ENCODE measurements at places on chromosomes 2 and 18.

- DNase-seq: no peak
Observed at GRCh38 chr2:235911633-235912233, 256.5 kb downstream of the GBX2 start.

- no peak for DNase-seq
Observed at GRCh38 chr18:12990123-12990475, 1.1 kb upstream of the CEP192 start.

DNA sequence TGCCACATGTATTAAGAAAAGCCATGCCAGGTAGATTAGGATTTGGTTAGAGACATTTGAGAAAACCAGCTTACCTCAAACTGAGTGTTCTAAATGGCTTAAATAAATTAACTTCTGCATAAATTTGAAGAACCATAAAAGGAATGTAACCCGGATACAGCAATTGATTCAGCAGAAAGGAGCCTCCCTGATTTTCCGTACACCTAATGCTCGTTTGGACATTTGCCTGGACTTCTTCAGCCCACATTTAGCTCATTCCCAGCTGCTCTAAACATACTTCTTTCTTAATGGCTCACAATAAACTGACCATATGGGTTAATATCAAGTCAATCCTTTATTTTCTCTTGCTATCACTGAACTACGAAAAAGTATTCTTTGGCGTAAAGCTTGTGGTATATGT is 392.4 kb downstream of the ZNF516 start:
- DNase-seq: no peak

GRCh38 chr18:57149531-57149930 is 2.6 kb downstream of the BOD1L2 start:
- no peak for DNase-seq

- DNase-seq: no peak
Observed at GRCh38 chr2:202405798-202406197, 29.7 kb downstream of the BMPR2 start.

DNA sequence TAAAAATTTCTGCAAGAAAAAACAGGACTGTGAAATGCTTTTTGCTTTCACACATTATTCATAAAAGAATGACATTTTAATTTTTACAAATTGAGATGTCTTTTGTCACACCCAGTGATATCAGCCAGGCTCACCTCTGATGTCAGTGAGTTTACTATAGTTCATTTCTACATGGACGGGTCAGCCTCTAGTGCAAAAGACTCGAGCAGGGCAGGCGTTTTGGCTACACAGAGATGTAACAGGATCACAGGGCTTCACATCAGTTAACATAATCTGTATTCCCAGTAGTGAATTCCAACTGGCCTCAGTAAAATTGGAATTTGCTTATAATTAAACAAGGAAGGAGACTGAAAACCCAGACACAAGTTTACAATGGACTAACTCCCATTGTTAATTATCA is 275.6 kb upstream of the ZSWIM2 start:
- DNase-seq: no peak

- DNase-seq: no peak
Observed at GRCh38 chr2:20704886-20705285, 37.9 kb downstream of the GDF7 start.

- DNase-seq: no peak
Observed at GRCh38 chr2:71494523-71495155, 41.3 kb downstream of the DYSF start.

- DNase-seq: no peak
Observed at GRCh38 chr2:33011941-33012340, 65.2 kb downstream of the LTBP1 start.

- DNase-seq: no peak
Observed at GRCh38 chr18:32019251-32019948, 775 bp downstream of the RNF125 start.

DNA sequence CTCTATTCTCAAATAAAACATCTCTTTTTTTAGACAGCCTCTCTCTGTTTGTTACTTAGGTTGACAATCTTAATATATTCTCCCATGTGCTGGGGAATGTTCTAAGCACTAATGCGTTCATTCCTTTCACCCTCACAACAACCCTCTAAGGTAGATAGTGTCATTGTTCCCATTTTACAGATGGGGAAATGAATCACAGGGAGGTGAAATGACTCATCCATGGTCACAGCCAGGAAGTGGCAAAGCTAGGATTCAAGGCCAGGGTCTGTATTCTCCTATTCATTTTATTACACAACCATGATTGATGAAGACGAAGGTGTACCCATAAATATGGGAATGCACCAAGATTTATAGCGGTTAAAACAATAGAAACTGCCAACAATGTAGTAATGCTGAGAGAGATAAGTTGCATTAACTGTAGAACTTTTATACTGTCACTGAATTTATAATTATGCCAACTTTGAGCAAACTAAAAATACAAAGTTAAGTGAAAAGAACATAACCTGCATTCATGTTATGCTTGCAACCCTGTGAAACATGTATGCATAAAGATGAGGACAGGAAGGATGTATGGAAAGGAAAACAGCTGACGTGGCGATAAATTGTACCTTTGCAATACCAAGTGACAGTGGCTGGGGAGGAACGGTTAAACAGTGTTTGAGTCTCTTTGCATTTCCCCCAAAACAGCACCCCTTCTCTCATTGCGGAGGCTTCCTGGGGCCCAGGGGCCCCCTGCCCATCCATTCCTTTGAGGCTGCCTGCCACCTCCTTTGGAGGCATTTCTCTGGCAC is 257.7 kb upstream of the AGAP1 start:
- no peak for DNase-seq

GRCh38 chr2:217371781-217372213 is 511.9 kb upstream of the TNP1 start:
- DNase-seq: no peak

GRCh38 chr2:47334356-47335136 is 68.4 kb upstream of the MSH2 start:
- DNase-seq: no peak

DNA sequence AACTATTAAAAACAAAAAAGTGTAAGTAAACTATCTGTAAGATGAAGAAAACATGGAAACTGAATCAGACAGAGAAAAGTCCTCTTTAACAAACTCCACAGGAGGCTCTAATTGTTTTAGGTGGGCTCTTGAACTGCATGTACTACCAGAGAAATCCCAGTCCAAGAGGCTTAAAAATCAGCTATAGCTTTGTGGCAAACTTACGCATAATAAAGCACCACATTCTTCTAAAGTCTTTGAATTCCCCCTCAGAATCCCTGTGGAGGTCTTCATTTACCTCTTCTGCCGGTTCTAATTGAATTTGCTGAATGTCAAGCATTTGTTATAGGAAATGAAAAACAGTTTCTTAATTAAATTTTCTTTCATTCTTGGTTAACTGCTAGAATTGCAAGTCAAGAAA is 40.8 kb downstream of the CHN1 start:
- no peak for DNase-seq

DNA sequence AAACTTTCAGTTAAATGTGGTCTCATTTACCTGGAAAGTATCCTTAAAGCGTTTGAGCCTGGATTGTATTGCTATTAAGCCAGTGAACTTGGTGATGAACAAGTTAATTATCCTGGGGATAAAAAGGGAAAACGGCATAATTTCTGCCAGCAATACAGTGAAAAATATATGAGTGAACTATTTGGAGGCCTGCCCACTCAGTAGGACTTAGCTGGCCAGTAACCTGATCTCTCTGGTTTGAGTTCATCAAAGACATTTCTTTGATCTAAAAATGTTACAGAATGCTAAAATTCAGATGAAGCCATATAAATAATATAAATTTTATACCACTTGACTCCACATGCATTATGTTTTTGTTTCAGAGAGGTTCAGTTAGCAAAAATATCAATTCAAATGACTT is 241.1 kb upstream of the VWC2L start:
- DNase-seq: no peak

- DNase-seq: no peak
Observed at GRCh38 chr2:38450509-38450908, 73.4 kb upstream of the ATL2 start.

DNA sequence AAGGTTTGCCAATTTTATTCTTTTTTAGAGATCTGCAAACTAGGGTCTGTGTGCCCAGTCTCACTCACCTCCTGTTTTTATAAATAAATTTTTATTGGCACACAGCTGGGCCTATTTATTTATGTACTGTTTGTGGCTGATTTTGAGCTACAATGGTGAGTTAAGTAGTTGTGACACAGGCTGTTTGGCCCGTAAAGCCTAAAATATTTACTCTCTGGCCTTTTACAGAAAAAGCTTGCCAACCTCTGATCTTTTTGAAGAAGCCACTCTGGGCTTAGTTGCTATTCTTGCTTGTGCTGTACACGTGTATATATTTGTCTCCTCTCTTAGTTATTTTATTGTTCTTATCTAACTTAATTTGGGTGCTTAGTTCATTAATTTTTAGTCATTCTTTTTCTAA is 14.5 kb downstream of the NAB1 start:
- no peak for DNase-seq

DNA sequence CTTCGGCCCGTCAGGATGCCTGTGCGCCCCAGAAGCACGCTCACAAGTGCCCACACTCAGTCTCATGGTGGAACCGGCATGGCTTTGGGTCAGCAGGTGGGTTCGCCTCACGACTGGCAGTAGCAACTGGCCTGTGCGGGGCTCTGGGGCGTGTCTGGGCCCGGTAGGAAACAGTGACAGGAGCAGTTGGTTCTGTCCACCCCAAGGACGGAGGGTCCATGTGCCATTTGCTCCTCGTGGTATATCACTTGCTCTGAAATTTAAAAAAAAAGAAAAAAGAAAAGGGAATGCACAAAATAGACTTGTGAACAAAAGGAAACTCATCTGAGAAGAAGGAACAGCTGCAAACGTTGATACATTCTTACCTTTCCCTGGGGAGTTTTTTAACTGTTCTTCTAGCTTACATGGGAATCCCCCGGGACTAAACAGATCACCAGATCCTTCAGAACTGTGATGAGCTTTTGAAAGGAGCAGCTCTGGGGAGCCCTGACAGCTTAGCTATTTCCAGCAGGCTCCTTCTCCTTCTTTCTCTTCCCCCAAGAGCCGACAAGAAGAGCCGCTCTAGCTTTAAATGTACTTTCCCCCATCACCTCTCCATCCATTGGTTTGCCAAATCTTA is 42.8 kb downstream of the TRAPPC12 start:
- no peak for DNase-seq

DNA sequence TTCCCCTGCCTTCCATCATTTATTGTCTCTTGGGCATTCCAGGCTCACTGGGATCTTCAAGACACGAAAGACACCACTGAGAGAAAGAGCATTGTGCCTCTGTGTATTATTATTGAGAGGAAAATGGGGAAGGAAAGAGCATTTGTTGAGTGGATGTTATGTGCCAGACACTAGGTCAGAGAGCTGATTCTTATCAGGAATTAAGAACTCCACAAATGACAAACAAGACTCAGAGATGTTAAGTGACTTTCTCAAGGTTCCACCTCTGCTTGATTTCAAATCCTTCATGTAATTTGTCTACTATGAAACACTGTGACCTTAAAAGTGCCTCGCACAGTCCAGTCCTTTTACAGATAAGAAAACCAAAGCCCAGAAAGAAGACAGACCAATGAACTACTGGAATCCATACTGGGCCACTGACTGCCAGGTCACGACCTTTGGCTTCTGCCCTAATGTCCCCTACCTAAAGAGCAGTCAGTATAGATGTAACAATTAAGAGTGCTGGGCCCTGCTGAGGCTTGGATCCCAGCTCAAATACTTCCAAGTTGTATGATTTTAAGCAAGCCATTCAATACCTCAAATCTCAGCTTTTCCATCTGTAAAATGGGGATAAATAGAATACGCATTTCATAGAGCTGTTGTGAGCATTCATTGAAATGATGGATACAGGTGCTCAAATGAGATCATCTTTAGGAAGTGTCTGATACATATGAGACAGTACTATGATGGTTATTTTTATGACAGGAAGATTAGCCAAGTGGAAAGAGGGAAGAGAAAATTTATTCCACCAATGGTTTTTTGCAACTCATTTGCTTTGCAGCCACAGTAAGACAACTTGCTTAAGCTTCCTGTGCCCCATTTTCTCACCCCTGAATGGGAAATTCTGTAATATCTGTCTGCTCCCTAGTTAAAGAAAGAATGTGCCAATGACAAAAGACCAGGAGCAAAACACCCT is 10.9 kb downstream of the KLF7 start:
- no peak for DNase-seq

DNA sequence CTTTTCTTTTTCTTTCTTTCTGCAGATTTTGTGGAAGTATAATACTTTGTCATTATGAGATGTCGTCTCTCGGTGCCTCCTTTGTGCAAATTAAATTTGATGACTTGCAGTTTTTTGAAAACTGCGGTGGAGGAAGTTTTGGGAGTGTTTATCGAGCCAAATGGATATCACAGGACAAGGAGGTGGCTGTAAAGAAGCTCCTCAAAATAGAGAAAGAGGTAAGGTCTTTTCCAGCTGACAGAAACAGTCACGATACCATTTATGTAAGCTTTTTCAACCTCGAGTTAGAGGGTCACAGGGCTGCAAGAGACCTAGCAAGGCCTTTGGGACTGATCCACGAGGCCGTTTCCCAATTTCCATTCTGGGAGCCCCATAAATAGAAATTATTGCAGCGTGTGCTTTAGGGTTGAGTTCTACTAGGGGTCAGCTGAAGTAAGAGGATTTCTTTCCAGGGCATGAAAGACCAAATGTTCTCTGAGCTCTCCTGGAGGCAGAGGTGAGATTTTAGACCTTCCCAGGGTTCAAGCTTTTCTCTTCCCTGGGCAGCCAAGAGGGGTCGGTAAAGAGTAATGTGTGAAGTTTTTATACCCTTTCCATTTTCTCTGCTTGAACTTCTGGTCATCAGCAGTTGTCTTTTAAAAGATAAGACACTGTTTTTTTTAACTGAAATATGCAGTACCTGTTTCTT is 15.5 kb downstream of the MAP3K20 start:
- no peak for DNase-seq
